ENCODE measurements at places on chromosomes 2 and 18. TPM values are rescaled to one million over a fixed set of nuclear protein-coding genes. Genes with fewer than 3 reads are reported as not detected.

- no peak overlapping the region for H3K27ac ChIP-seq
- DNase-seq = peak; percentile 29
- peaks cover 3% of the 10 kb centered on the region for H3K4me1 ChIP-seq
These were observed 861 bp downstream of the LTBP1 start for GRCh38 chr2:32947484-32948143.

DNA sequence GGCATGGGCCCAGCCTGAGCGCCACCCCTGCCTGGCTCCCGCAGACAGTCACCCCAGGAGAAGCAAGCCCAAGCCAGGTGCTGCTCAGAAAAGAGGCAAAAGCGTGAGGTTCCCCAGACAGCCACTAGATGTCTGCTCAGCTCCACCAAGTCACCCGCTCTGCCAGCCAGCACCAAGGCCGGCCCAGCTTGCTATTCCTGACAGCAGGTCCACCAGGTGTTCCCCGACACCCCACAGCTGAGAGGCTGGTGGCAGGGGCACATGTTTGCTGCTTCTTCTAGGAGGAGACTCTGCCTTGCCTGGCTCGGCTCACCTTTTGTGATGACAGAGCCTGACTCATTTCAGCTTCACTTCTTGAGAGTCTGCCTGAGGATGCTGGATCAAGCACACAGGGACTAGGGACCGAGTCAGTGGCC lies 206.7 kb downstream of the MGAT5 start:
- H3K27me3 ChIP-seq = no peaks in the 10 kb centered on the region
- H3K4me1 ChIP-seq = no peaks in the 10 kb centered on the region
- H3K4me3 ChIP-seq = no peak overlapping the region
- peak; percentile 75 for DNase-seq

GRCh38 chr2:226074391-226074790 lies 674.9 kb downstream of the NYAP2 start:
- no peaks in the 10 kb centered on the region for H3K27me3 ChIP-seq
- H3K27ac ChIP-seq = no peak overlapping the region
- H3K4me1 ChIP-seq = no peaks in the 10 kb centered on the region
- H3K36me3 ChIP-seq = no peaks in the 10 kb centered on the region
- no peak overlapping the region for H3K4me3 ChIP-seq

Gene GALR1
- 0.27 TPM for polyA plus RNA-seq

DNA sequence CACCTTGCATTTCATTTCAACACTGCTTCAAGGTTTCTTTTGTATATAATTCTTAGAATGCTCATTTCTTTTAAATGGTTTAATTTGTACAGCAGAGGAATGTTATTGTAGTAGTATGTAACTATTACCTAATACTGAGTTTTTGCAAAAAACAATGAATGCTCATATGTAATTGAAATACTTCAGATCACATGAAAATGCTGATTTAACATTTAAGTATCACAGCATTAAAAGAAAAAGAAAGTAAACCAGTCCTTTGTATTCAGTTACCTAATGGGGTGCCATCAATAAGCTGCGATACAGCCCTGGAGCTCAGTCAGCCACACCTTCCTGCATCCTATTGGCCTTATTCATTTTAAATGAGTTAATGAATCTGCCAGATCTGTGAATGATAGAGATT lies 45.3 kb upstream of the ITM2C start:
- no peak overlapping the region for H3K4me3 ChIP-seq
- H3K36me3 ChIP-seq = no peaks in the 10 kb centered on the region
- H3K27me3 ChIP-seq = no peaks in the 10 kb centered on the region
- no peak for DNase-seq
- no peaks in the 10 kb centered on the region for H3K4me1 ChIP-seq
- H3K27ac ChIP-seq = no peak overlapping the region

Gene FRZB
- polyA plus RNA-seq = 2.2 TPM

DNA sequence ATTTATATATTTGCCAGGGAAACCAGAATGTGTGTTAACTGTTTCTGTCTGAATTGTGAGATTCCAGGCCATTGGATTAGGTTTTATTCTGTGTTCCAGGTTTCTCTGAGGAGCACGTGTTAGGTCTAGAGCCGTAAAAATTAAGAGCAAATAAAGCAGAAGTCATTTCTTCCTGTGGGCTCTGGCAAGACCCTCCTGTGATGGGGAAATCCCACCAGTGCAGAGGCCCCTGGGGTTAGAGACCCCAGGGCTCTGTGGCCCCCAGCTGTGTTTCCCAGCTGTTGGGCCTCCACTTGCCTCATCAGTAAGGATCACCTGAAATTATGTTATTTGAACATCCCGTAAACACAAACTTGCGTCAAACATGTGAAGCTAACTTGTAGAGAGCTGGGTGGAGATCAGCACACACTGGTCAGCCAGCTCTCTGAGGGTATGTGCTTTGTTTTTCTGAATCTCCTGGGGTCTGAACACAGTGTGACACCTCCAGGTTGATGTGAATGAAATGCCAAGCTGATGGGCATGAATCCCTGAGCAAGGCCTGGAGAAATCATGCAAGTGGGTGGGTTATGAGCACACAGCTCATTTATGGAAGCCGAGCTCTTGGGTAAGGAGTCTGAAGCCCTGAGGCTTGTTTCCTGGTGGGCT lies 50.3 kb downstream of the HK2 start:
- no peaks in the 10 kb centered on the region for H3K27me3 ChIP-seq
- no peaks in the 10 kb centered on the region for H3K36me3 ChIP-seq
- DNase-seq = no peak
- H3K4me1 ChIP-seq = no peaks in the 10 kb centered on the region
- H3K4me3 ChIP-seq = no peak overlapping the region

- H3K36me3 ChIP-seq = no peaks in the 10 kb centered on the region
- H3K27me3 ChIP-seq = no peaks in the 10 kb centered on the region
- no peak overlapping the region for H3K4me3 ChIP-seq
- peaks cover 40% of the 10 kb centered on the region for H3K4me1 ChIP-seq
These were observed 67.5 kb downstream of the SPATS2L start for GRCh38 chr2:200373973-200374416.

GRCh38 chr2:189142893-189143759 lies 36.4 kb downstream of the COL5A2 start:
- H3K27me3 ChIP-seq = no peaks in the 10 kb centered on the region
- DNase-seq = peak; percentile 57
- no peaks in the 10 kb centered on the region for H3K36me3 ChIP-seq
- no peak overlapping the region for H3K27ac ChIP-seq
- H3K4me1 ChIP-seq = no peaks in the 10 kb centered on the region
- H3K4me3 ChIP-seq = no peak overlapping the region

Gene ST6GAL2
- polyA plus RNA-seq = 0.03 TPM

- no peaks in the 10 kb centered on the region for H3K36me3 ChIP-seq
- peak overlapping the region; percentile 85 for H3K27ac ChIP-seq
- no peaks in the 10 kb centered on the region for H3K27me3 ChIP-seq
- peaks cover 59% of the 10 kb centered on the region for H3K4me1 ChIP-seq
- no peak overlapping the region for H3K4me3 ChIP-seq
These were observed 41.8 kb downstream of the CYRIA start for GRCh38 chr2:16623564-16624435.

GRCh38 chr2:18117592-18117991 lies 239.1 kb downstream of the KCNS3 start:
- peak; percentile 16 for DNase-seq
- H3K27ac ChIP-seq = no peak overlapping the region
- no peaks in the 10 kb centered on the region for H3K36me3 ChIP-seq

DNA sequence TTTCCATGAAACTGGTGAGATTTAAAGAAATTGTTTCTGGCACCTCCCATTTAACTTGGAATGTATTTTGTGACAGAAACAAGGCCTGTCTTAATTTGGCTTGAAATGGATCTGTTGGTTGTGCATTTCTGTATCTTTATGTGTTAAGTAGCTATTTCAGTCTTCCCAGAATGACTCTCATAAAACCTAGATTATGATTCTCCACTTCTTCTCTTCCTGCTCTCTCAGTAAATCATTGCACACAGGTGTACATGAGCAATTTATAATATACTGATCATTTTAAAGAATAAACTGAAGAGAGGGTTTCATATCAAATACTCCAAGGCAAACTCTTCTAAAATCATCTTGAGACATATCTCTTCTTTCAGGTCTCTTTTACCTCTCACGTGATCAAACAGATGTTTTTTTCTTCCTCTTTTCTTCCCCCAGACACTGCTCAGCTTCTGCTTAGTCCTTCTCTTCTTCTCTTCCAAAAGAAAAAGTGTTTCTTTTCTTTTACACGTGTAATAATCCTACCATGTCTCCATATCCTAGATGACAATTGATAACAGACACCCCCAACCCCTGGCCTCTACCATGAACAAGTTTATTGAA lies 112.0 kb downstream of the PPP1R1C start:
- DNase-seq = no peak
- no peaks in the 10 kb centered on the region for H3K4me1 ChIP-seq
- H3K27ac ChIP-seq = no peak overlapping the region
- no peak overlapping the region for H3K4me3 ChIP-seq

Gene MRPL33
- 491 TPM for polyA plus RNA-seq

DNA sequence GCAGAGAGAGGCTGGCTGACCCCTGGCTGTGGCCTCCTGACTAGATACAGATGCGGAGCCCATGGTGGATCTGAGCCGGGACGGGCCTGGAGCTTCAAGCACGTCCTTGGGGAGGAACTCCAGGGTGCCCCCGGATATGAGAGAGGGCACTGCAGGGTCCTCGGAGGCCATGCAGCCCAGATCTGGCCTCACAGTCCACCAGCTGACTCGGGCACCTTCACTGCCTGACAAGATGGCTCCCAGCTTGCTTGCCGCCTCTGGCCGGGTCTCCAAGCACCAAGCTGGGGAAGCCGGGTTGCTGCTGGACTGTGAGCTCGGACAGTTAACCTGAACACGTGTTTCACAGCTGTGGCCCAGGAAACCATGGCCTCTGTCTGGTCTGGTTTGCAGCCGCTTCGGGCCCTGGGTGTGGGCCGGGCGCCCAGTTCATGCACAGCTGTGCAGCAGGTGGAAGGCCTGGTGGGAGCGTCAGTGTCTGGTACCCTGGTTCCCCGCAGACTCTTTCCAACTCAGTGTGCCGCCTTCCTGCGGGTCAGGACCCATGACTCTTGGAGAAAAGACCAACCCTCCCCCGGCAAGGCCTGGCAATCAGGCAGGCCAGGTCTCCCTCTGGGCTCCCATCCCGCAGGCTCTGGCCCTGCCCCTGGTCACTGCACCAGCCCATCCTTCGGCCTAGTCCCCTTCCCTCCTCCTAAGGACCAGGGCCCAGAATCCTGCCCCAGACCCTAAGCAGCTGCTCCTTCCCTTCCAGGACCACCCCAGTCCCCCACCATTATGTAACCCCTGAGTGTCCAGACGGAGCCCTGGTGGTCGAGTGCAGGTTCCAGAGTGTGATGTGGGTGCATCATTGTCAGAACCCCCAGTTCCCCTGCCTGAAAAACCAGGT lies 74.6 kb upstream of the OTOS start:
- H3K4me1 ChIP-seq = no peaks in the 10 kb centered on the region
- no peak overlapping the region for H3K27ac ChIP-seq
- no peak overlapping the region for H3K4me3 ChIP-seq

DNA sequence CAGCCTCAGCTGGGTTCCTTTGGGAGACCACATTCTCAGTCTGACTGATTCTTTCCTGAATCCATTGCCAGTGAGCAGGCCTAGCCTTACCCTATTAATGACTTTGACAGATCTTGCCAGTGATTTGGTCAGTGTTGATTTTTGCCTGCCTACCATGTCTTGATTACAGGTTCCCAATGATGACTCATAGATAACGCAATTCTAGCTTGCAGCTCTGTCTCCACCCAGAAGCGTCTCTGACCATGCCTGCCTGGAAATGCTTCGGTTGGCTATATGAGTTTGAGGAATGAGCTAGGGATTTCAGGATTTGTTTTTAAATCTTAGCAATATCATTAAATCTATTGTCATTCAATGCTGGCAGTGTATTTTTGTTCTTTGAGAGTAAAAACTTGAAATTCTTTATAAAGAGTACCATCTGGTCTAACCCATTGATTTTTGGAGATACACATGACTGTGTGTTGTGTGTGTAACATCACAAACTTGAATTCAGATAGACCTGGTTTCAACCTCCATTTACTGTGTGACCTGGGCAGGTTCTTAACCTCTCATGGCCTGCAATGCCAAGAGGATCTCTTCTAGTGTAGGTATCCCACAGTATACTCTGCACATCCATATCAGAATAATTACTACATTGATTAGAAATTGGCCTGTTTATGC lies 57.0 kb downstream of the CCDC150 start:
- no peak overlapping the region for H3K27ac ChIP-seq
- no peaks in the 10 kb centered on the region for H3K36me3 ChIP-seq
- no peak overlapping the region for H3K4me3 ChIP-seq
- H3K27me3 ChIP-seq = no peaks in the 10 kb centered on the region
- DNase-seq = no peak

DNA sequence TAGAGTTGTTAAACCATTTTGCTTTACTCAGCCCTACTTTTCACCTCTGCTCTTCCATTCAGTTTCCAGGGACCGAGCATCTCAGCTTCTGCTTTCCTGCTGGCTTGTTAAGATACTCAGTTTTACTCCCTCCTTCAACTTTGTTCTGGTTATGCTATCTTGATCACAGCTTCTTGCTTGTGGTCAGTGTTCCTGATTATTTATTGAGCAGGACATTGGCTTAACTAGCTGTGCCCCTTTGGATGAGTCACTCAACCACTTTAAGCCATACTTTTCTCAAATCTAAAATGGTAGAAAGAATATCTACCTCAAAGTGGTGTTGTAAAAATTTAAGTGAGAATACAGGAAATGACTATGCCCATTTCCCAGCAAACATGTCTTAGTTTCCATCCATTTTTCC lies 124.0 kb downstream of the KYNU start:
- H3K4me3 ChIP-seq = no peak overlapping the region
- no peaks in the 10 kb centered on the region for H3K36me3 ChIP-seq
- no peak for DNase-seq
- no peak overlapping the region for H3K27ac ChIP-seq

DNA sequence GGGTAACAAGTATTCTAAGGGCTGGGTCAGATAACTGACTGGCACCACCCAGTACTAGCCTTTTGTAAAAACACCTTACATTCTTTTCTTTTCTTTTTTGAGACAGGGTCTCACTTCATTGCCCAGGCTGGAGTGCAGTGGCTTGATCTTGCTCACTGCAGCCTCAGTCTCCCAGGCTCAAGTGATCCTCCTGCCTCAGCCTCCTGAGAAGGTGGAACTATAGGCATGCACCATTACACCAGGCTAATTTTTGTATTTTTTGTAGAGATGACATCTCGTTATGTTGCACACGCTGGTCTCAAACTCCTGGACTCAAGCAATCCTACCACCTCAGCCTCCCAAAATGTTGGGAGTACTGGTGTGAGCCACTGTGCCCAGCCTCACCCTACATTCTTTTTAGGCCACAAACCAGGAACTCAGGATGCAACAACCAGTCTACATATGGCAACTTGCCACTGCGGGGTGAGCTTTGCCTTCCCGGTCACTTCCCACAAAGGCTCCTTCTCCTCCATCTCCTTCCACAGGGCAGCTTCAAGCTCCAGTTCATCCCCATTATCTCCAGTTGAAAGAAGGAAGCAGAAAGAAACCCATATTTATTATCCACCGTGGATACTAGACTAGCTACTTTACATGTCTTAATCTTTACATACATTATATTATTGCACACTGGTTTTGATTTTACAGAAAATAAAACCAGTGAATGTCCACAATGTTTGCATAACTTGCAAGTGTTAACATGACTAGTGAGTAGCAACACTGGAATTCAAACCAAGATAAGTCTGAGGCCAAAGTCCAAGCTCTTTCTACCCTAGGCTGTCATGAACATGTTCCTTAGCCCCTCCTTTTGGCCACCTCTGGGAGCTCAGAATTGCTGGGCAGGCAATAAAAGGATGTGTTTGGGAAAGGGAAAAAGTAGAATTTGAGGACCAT lies 23.7 kb upstream of the AP1S3 start:
- DNase-seq = no peak
- H3K27ac ChIP-seq = no peak overlapping the region
- no peak overlapping the region for H3K4me3 ChIP-seq
- H3K36me3 ChIP-seq = no peaks in the 10 kb centered on the region
